ENCODE measurements at places on chromosomes 2 and 18. TPM values are rescaled to one million over a fixed set of nuclear protein-coding genes. Genes with fewer than 3 reads are reported as not detected.

Gene SOCS6
- 13.0 TPM for total RNA-seq

Gene CCDC102B
- 0.86 TPM for total RNA-seq

Gene MPV17
- 110 TPM for total RNA-seq

Gene DYNAP
- total RNA-seq, result not detected

Gene CTLA4
- total RNA-seq, result not detected

Gene SGO2
- total RNA-seq, result 20.2 TPM

Measured in hair follicular keratinocyte (primary cell).